Left kidney (tissue), 8 donors: ENCODE measurements at places on chromosomes 3 and 15. TPM values are rescaled to one million over a fixed set of nuclear protein-coding genes. Genes with fewer than 3 reads are reported as not detected.

Gene FEZF2
- not detected for polyA plus RNA-seq

Gene PRKCD
- 20.3 TPM for polyA plus RNA-seq

- DNase-seq: no peak
These were observed 32.6 kb downstream of the HACD2 start for GRCh38 chr3:123552095-123552714.

- DNase-seq: no peak
These were observed 18.2 kb downstream of the ATP1B3 start for GRCh38 chr3:141894524-141895176.

GRCh38 chr15:56272454-56272853 is 28.8 kb upstream of the RFX7 start:
- DNase-seq: no peak

DNA sequence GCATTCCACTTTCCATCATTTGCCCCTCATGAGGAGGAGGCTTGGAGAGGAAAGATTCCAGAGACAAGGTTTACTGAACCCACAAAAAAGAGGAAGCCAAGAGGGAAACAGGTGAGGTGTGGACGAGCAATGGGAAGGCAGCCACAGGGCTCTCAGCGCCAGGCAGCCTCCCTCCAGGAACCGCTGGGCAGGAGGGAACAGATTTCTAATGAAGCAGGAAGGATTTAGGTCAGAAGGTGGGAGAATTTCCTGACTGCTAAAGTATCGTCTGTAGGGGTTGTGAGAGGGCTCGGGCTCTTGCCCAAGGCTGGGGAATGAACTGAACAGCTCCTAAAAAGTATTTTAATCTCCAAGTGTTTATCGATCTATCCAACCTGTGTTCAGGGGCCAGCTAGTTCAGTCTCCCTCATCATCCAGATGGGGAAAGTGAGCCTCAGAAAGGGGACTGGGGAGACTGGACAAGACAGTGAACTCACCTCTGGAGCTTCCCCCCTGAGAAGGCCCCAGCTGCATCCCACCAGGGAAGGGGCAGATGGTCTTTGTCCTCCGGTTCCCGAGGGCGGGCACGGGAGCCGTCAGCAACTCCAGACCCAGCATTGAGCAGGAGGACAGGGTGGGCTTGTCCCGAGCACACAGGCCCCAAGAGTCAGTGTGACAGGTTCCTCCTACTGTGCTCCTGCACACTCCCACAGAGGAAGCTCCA is 10.5 kb downstream of the LOXL1 start:
- DNase-seq: no peak

GRCh38 chr3:50415816-50416215 is 56.5 kb upstream of the TMEM115 start:
- no peak for DNase-seq

DNA sequence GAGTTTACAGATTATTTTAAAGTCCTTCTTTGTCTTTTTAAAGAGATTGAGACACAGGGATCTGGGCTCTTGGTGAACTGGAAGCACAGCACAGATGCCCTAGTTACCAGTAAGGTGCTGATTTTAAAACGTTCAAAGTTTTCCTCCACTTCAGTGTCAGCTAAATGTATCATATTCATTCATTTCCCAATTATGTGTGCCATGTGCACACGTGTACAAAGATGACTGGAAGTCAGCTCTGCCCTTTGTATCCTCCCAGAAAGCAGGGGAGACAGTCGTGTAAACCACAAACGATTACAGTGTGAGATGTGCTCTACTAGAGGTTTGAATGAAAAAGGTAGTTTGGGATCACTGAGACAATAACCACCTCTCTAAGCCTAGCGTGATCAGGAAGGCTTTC is 730 bp downstream of the ZKSCAN7 start:
- DNase-seq: peak; percentile 5

Gene UCN2
- 0.37 TPM for polyA plus RNA-seq

Gene ALDH1A2
- polyA plus RNA-seq: 284 TPM

GRCh38 chr3:139095803-139096466 is 51.2 kb upstream of the PRR23C start:
- DNase-seq: no peak

Gene XCR1
- 0.15 TPM for polyA plus RNA-seq

GRCh38 chr3:132690040-132690439 is 29.9 kb downstream of the UBA5 start:
- DNase-seq: no peak

DNA sequence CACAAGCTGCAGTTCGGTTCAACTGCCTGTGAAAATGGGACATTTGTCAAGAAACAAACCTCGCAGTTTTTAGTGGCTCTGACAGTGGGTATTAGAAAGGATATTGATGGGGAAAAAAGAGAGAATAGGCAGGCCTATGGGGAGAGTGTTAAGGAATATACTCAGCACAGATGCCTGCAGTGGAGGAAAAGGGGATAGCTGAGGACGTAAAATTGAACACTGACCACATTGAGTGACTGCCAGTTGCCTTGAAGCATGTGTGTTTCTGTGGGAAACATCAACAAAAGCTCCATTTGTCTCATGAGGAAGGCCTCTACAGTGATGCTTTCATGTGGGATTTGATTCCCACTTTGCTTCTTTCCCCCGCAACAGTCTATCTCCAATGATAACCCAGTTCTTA is 1042.1 kb downstream of the TUSC7 start:
- DNase-seq: no peak

- no peak for DNase-seq
These were observed 280.0 kb upstream of the SOX2 start for GRCh38 chr3:181431748-181432147.

- DNase-seq: no peak
These were observed 183.0 kb upstream of the THBS1 start for GRCh38 chr15:39397883-39398282.

DNA sequence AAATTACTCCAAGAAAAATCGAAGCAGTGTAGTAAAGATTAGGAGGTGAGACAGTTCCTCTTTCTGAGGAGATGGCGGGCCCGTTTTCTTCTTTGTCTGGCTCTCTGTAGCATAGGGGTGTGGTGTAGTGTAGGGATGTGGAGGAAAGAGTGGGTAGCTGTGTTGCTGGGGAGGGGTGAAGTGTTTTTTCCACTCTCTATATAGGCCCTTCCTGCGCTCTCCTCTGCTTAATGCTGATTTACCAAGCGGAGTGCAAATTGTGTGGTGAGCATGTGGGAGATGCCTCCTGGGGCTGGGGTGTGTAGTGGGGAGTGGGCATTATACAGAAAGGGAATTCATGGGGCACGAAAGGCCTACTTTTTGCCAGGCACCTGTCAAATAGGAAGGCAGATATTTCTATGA is 94.9 kb downstream of the ST6GAL1 start:
- no peak for DNase-seq

GRCh38 chr3:135260025-135260424 is 465.0 kb downstream of the EPHB1 start:
- no peak for DNase-seq

DNA sequence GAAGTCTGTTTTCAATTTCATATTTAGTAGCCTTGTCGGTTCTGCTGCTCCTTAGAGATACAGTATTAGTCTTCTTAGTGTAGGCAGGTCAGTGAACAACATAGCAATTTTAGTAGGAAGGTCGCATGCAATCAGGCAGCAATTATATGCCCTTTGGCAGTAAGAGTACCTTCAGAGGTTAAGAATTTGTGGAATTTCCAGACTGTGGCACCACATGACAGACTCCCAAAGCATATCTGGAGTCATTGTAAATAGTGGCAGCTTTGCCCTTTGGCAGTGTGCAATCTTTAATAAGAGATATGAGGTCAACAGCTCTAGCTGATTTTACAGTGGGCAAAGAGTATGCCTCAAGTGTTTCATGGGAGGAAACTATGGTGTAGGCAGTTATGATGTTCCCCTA is 1532.5 kb upstream of the CADM2 start:
- DNase-seq: no peak
